Activated naive CD4-positive, alpha-beta T cell treated with anti-CD3 and anti-CD28 coated beads, Interleukin-2, amount 10 ng/mL, durations not matched to agents 7 days and 5 days (primary cell): ENCODE measurements at places on chromosomes 6 and 20.

DNA sequence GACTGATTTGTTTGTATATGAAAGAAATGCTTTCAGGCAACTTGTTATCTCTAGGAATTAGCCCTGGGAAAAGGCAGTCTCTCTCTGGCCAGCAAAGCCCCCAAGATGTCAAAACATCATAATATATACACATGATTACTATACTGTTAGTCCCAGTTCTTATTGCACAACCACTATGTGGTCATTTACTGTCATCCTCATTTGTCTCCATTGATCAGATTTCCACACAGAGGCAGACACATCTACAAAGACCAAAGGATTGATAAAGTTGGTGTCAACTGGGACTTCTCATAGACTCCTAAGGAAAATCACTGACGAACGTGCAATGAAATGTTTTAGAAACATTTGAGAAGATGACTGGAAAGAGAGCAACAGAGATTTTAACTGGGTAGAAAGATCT is 71.9 kb upstream of the POPDC3 start:
- DNase-seq = no peak

DNA sequence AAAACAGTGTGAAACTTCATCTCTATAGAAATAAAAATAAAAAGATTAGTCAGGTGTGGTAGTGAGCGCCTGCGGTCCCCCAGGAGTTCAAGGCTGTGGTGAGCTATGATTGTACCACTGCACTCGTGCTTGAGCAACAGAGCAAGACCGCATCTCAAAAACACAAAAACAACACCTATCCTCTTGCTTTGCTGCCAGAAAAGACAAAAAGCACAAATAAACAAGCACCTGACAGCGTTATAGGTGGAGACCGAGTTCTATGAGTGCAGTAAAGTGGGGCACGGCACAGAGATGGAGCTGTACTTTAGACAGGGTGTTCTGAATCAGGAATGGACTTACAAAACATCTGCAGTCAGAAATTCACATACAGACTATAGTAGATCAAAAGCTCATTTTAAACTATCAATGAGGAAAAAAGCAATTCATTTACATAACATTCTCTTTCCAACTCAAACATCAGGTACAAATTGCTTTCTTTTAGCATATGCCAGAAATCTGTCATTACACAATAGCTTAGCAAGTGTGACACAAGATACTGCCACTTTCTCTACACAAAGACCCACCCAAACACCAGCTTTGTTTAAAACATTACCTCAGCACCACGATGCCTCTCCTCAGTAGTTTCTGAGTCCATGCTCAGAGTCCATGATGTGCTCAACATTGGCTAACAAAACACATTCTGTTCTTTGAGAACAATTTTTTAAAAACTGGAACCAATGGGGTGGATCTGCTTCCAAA is 10.1 kb downstream of the EZR start:
- DNase-seq = no peak

- DNase-seq = no peak
Observed at GRCh38 chr20:43837856-43838702, 76.6 kb upstream of the TOX2 start.

DNA sequence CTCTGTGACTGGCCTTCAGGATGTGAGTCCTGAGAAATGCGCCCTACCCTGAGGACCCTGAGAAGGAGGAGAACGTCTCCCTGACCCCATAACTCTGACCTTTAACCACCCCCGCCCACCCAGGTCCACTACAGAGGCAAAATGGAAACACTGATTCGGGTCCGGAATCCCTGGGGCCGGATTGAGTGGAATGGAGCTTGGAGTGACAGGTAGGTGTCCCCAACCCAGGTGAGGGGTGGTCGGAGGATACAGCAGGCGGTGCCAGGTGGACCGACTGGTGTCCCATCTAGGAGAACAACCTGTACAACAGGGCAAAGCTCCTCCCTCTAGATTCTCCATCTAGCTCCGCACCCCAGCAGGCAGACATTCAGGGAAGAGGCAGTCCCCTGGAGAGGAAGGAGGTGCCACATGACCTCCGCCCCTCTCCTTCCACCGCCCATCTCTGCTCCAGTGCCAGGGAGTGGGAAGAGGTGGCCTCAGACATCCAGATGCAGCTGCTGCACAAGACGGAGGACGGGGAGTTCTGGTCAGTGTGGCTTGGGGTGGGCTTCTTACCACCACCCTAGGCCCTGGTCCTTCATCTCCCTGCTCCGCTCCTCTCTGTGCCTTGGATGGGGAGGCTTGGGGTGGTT is 17.6 kb downstream of the CAPN11 start:
- no peak for DNase-seq

GRCh38 chr20:35344354-35344837 is 52.2 kb upstream of the FAM83C start:
- DNase-seq = no peak

DNA sequence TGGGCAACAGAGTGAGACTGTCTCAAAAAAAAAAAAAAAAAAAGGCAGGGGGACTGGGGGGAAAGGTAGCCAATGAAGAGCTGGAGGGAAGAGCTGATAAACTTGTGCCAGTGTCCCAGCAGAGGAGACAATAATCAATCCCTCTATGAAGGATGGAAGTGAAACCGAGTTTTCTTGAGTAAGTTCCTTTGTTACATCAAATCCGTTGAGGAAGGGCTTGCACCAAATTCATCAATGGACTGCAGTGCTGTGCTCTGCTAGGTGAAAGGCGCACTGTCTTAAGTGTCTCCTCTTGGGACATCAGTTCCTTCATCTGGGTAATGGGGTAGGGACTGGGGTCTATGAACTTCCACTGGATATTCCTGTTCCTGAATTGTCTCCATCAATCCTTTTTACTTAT is 3.0 kb upstream of the CRIP3 start:
- no peak for DNase-seq

GRCh38 chr6:13544454-13545186 is 29.8 kb upstream of the SIRT5 start:
- DNase-seq = no peak

GRCh38 chr6:78476561-78476960 is 390.8 kb upstream of the IRAK1BP1 start:
- no peak for DNase-seq

GRCh38 chr20:54481442-54481841 is 6.0 kb downstream of the DOK5 start:
- no peak for DNase-seq

- DNase-seq = no peak
Observed at GRCh38 chr6:24960991-24961475, 25.3 kb upstream of the RIPOR2 start.
